Naive thymus-derived CD4-positive, alpha-beta T cell (primary cell): ENCODE measurements at places on chromosomes 13 and 19. TPM values are rescaled to one million over a fixed set of nuclear protein-coding genes. Genes with fewer than 3 reads are reported as not detected.

DNA sequence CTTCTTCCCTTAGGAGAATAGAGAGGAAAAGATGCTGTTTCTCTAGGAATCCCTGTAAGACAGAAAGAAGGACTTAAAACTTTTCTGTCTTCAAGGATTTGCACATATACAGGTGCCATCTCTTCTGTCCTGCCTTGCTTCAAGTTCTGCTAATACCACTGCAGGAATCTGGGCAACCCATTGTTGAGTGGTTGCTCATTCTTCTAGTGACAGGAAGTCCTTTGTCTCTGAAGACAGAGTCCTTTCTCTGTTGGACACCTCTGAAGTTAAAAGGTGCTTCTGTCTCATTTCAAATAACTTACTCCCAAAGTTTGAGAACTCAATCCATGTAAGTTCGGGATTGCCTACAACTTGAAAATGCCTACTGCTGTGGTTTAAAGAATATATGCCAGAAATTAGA is 114.4 kb upstream of the TMTC4 start:
- H3K4me3 ChIP-seq: no peak overlapping the region
- H3K4me1 ChIP-seq: no peaks in the 10 kb centered on the region
- H3K27ac ChIP-seq: no peak overlapping the region
- H3K36me3 ChIP-seq: no peaks in the 10 kb centered on the region
- H3K27me3 ChIP-seq: no peaks in the 10 kb centered on the region

PDE4C gene
- total RNA-seq: not detected in 2 replicates

GRCh38 chr19:54888239-54888638 is 14.2 kb downstream of the FCAR start:
- no peak overlapping the region for H3K27ac ChIP-seq
- no peaks in the 10 kb centered on the region for H3K27me3 ChIP-seq
- no peak for DNase-seq

- no peaks in the 10 kb centered on the region for H3K36me3 ChIP-seq
- DNase-seq: no peak
- H3K27me3 ChIP-seq: no peaks in the 10 kb centered on the region
Observed at GRCh38 chr19:14916848-14917247, 24.4 kb upstream of the OR7C2 start.

DNA sequence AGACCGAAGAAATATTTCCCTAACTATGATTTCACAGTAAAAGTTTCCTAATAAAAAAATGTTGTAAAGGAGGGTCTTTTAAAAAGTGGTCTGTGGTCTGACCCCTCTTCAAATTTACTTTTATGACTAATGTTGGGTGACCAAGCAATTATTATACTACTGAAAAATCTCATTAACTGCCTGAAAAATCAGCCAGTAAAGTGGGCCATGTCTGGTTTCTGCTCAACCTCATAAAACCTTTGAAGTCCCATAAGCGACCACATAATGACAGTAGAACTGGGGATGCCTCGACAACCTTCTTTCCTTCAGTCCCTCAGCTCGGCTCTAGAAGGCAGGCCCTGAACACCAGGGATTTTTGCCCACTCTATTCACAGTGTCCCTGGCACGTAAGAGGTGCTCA is 434.3 kb downstream of the EFNB2 start:
- H3K27me3 ChIP-seq: no peaks in the 10 kb centered on the region
- no peak for DNase-seq
- H3K36me3 ChIP-seq: no peaks in the 10 kb centered on the region
- no peaks in the 10 kb centered on the region for H3K4me1 ChIP-seq
- H3K4me3 ChIP-seq: no peak overlapping the region

GRCh38 chr13:112843392-112844111 is 125.5 kb upstream of the MCF2L start:
- no peak overlapping the region for H3K4me3 ChIP-seq
- H3K4me1 ChIP-seq: no peaks in the 10 kb centered on the region
- H3K27me3 ChIP-seq: no peaks in the 10 kb centered on the region
- DNase-seq: no peak
- no peak overlapping the region for H3K27ac ChIP-seq

- no peak for DNase-seq
- H3K4me1 ChIP-seq: no peaks in the 10 kb centered on the region
- H3K4me3 ChIP-seq: no peak overlapping the region
- H3K36me3 ChIP-seq: no peaks in the 10 kb centered on the region
- no peak overlapping the region for H3K27ac ChIP-seq
Observed at GRCh38 chr19:28920269-28921066, 292.5 kb downstream of the UQCRFS1 start.

DNA sequence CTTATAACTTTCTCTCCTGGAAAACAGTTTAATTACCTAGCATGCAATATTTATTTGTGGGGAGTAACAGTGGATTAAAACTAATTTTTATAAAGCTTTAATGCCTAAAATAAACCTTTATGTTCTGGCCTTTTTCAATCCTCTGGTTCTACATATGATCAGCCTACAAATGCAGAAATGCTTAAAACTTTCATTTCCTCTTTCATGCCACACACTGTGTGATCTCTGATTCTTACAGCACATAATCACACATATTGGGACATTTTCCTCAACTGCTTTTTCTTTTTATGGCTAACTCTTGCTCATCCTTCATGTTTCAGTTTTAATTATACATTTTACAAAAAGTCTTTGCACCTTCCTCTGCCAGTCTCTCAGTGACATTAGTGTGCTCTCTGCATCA is 910.8 kb upstream of the SLITRK6 start:
- no peaks in the 10 kb centered on the region for H3K4me1 ChIP-seq
- H3K36me3 ChIP-seq: no peaks in the 10 kb centered on the region
- no peaks in the 10 kb centered on the region for H3K27me3 ChIP-seq
- no peak overlapping the region for H3K4me3 ChIP-seq
- no peak overlapping the region for H3K27ac ChIP-seq
- no peak for DNase-seq

EHD2 gene
- 0.19 TPM for total RNA-seq

DNA sequence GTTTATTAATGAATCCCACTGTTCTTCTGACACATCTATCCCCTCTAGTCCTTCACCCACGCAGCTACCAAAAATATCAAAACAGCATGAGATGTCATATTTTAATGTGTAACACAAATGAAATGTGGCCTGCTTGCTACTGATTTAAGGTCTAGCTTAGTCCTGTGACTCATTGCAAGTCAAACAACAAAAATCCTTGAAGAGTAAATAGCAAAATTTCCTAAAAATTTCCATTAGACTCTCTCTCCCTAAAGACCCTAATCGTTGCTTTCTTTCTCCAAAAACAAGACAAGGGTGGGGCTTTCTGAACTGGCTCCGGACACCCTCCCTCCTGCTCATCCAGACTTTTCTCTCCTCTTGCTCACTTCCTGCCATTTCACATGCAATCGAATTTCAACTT is 99.9 kb upstream of the IPO5 start:
- DNase-seq: no peak
- no peak overlapping the region for H3K27ac ChIP-seq
- no peak overlapping the region for H3K4me3 ChIP-seq
- H3K36me3 ChIP-seq: no peaks in the 10 kb centered on the region
- no peaks in the 10 kb centered on the region for H3K4me1 ChIP-seq

GRCh38 chr13:79226938-79227337 is 179.1 kb downstream of the RBM26 start:
- no peaks in the 10 kb centered on the region for H3K27me3 ChIP-seq
- no peak overlapping the region for H3K27ac ChIP-seq
- no peak for DNase-seq
- H3K4me1 ChIP-seq: no peaks in the 10 kb centered on the region
- no peak overlapping the region for H3K4me3 ChIP-seq

GRCh38 chr13:28751175-28751960 is 32.6 kb upstream of the SLC46A3 start:
- H3K4me1 ChIP-seq: peaks cover 9% of the 10 kb centered on the region
- no peak for DNase-seq
- H3K27me3 ChIP-seq: no peaks in the 10 kb centered on the region
- no peaks in the 10 kb centered on the region for H3K36me3 ChIP-seq
- no peak overlapping the region for H3K27ac ChIP-seq
- no peak overlapping the region for H3K4me3 ChIP-seq

- H3K36me3 ChIP-seq: no peaks in the 10 kb centered on the region
- H3K27me3 ChIP-seq: no peaks in the 10 kb centered on the region
- H3K27ac ChIP-seq: no peak overlapping the region
- H3K4me1 ChIP-seq: peaks cover 21% of the 10 kb centered on the region
Observed at GRCh38 chr13:76882431-76882830, 3.8 kb downstream of the KCTD12 start.

PLK5 gene
- not detected for total RNA-seq

DNA sequence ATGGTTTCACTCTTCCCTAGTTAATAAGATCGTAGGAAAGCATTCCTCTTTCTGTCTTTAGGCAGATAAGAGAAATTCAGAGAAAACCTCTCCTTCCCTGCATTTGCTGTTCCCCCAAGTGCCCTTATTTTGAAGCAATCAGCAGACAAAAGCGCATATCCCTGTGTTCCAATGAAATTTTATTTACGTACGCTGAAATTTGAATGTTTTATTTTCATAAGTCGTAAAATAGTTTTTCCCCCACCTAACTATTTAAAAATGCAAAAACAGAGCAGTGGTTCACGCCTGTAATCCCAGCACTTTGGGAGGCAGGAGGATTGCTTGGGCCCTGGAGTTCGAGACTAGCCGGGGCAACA is 17.2 kb upstream of the MRI1 start:
- peaks cover 17% of the 10 kb centered on the region for H3K4me1 ChIP-seq
- DNase-seq: no peak
- H3K27ac ChIP-seq: peak overlapping the region; percentile 99
- H3K4me3 ChIP-seq: peak overlapping the region; percentile 72

KLK2 gene
- not detected for total RNA-seq

SRRM5 gene
- 1.7 TPM for total RNA-seq

ANGPTL4 gene
- total RNA-seq: not detected
